GM18507 (cell line): ENCODE measurements at places on chromosomes 16 and 17.

DNA sequence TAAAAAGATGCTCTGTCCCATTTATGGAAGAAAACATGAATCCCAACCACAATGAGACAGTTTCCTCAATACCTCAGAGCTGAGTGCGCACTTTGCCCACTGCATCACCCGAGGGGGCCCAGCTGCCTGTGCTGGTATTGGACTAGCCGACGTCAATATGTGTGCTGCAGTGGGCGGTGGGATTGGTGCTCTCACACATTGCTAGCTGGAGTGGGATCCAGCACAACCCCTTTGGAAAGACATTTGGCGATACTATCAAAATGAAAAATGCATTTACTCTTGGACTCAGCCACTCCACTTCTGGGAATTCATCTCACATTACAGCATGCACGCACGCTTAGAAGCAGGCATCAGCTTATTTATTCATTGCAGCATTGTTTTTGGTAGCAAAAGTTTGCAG, 289.2 kb upstream of the FOXF1 start:
- no peak for DNase-seq

DNA sequence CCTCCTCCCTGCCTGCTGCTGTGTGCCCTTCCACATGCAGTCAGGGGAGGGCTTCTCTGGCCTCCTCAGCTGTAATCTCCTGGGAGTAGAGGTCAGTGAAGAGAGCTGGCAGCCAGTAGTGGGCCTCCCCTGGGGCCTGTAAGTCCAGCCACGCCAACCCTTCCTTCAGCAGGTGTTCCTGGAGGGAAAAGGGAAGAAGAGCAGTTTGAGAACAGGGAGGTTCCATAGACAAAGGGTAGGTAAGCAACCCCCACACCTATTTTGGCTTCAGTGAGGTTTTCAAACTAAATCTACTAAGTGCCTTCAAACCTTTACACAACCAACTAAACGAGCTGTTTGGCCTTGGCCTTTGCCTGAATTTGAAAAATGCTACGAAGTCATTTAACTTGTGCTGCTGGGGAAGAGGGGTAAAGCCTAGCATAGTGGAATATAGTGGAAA, 14.2 kb downstream of the SNF8 start:
- DNase-seq, result no peak

- DNase-seq, result no peak
These were observed 50.9 kb downstream of the TEX2 start for GRCh38 chr17:64212122-64212521.

- no peak for DNase-seq
These were observed 15.4 kb downstream of the MFSD11 start for GRCh38 chr17:76753061-76753961.

GRCh38 chr16:1225051-1225451, at the start of gene TPSG1:
Gene TPSG1 (minus strand): TSS chr16:1225268. CDS start chr16:1225252, 16 bp downstream.
- DNase-seq, result no peak

- no peak for DNase-seq
These were observed 8.8 kb downstream of the RUNDC1 start for GRCh38 chr17:42989141-42989540.

- DNase-seq, result peak; percentile 64
These were observed 95.7 kb downstream of the ABCC6 start for GRCh38 chr16:16127469-16128116.

DNA sequence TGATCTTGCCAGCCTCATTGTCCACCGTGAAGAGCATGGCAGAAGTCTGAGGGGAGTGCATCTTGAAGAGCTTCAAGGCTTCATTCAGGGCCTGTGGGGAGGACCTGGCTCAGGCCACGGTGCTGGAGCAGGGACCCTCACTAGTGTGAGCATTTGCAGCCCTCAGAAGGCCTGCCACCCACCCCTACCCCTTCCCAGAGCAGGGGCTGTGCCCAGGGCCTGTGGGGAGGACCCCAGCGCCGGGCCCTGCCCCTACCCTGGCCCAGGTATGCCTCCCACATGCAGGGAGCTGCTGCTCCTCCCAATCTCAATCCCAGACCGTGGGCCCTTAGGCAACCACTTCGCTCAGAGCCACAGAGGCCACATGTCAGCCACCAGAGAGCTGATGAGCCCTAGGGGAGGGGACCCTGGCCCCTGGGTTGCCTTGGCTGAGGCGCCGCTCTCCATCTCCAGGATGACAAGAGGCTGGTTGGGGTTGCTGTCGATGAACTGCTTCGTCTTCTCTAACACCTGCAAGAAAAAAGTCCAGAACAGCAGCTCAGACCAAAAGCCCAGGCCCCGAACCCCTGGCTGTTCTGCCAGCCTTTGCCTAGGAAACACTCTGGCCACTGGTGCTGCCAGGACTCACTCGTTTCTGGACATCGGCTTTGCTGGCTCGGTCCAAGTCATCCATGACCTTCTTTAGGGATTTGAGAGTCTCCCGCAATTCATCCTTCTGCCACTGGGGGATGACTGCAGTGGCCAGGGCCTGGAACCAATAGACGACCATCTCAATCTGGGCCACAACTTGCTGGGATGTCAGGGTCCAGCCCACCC, 1.8 kb upstream of the EXOSC6 start:
- DNase-seq, result no peak

- no peak for DNase-seq
These were observed 652 bp downstream of the VPS35L start for GRCh38 chr16:19555938-19556771.

GRCh38 chr17:82687871-82688270, 10.6 kb downstream of the RAB40B start:
- DNase-seq, result no peak

DNA sequence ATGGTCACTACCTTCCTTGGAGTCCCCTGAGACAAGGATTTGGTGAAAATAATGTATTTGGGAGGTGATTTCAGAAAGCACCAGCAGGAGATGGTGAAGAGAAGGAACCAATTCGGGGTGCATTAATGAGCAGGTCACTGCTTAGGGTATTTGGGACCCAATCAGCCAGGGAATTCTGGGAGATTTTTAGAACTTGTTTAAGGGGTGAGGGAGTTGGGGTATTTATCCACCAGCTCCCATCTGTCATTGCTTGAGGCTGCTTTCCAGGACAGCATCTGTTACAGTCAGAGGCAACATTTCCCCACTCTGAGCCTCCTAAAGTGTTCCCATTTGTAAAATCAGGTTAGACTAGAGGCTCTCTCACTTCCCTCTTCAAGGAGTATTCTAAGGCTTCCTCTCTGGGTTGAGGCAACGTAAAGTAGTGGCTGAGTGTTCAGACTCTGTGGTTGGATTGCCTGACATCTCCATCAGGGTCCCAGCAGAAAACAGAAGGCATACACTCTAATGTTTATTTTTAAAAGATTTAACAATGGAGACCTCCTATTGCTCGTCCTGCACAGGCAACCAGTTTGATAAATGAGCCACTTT, 60.9 kb downstream of the CLEC19A start:
- no peak for DNase-seq

DNA sequence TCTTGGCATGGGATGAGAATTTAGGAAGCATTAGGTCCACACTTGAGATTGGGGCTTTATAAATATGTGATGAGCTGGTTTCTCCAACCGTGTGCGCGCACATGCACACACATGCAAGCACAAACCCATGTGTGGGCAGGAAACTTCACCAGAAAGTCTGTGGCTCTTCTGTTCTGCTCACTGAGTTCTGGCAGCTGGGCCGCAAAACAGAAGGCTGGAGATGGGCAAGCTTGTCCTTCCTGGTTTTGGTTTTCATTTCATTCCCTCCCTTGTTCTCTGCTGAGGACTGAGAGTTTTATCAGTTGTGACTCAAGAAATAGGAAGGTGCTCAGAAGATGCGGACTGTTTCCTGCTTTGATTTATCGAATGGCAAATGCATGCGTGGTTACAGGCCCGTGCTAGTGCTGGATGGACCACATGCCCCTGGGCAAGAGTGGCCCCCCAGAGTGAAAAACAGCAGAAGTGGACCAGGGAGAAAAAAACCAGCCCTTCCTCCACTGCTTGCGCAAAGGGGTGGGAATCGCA, 14.1 kb downstream of the MAP3K14 start:
- DNase-seq, result no peak
